Esophagus squamous epithelium (tissue), 5 donors: ENCODE measurements at places on chromosomes 1 and 21.

- DNase-seq: no peak
Observed at GRCh38 chr1:23392125-23392855, 22.7 kb upstream of the ZNF436 start.

DNA sequence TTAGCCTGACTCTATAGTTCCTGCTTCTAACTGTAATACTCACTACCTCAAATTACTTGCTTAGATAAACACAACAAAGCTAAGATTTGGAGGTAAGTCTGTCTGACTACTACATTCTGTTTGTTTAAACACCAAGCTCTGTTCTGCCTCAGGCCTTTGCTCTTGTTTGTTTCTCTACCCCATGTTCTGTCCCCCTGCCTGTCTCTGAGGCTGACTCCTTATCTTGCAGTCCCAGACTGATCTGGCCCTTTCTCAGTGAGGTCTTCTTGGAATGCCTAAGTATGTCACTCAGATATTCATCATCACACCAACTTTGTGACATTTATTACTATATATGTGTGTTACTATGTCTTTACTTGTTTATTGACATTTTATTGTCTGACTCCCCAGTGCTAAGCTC is 425.5 kb downstream of the LMO4 start:
- DNase-seq: no peak

- DNase-seq: no peak
Observed at GRCh38 chr21:34669149-34669879, 520 bp downstream of the CLIC6 start.

DNA sequence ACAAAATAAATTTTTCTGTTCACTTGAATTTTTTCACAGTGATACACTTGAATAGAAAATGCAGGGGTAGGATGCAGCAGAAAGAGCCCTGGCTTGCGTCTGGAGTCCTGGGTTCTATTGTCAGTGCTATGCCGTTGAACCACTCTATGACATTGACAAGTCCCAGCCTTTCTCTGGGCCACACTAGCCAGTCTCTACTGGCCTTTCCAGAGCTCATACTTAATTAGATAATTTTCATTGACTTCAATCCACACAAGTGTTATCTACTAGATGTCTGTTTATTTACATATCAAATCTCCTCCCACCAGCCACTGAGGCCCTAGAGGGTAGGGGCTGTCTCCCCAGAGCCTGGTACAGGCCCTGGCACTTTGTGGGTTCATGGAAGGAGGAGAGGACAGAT is 15.5 kb upstream of the CELA3B start:
- no peak for DNase-seq

GRCh38 chr1:11126569-11126968 is 26.9 kb upstream of the EXOSC10 start:
- DNase-seq: no peak

GRCh38 chr1:48492392-48492791 is 20.4 kb upstream of the SPATA6 start:
- no peak for DNase-seq

- no peak for DNase-seq
Observed at GRCh38 chr1:41784531-41785274, 134.0 kb downstream of the HIVEP3 start.

- DNase-seq: no peak
Observed at GRCh38 chr1:222600281-222600680, 10.5 kb upstream of the TAF1A start.

DNA sequence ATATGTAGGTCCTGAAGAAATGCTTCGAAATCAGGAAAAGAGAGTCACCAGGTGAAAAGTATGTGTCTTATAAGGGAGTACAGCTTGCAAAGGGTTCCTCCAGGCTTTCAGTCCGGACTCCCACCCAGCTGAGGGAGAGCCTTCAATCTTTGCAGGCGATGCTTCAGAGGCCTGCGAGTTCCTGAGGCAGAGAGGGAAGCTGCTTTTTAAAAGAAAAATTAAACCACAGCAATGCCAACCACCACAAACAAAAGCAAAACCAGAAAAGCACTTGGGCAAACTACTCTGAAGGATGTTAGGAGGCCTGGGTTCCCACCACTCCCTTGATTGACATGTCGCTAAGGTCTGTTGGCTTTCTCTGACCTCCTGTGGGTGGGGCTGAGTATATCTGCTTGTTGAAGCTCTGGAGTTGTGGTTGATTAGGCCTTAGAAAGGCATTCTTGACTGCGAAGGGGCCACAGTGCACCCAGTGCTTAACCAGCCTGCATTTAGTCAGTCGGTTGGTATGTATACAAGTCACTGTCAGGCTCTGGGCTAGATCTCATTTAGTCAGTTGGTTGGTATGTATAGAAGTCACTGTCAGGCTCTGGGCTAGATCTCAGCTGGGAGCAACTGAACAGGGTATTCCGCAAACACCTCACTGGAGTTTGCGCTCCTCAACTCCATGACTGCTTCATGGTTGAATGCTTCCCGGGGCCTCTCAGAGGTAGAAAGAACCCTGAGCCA is 1.2 kb downstream of the NIPAL3 start:
- no peak for DNase-seq

GRCh38 chr1:63758791-63759190 is 15.0 kb upstream of the ROR1 start:
- no peak for DNase-seq

DNA sequence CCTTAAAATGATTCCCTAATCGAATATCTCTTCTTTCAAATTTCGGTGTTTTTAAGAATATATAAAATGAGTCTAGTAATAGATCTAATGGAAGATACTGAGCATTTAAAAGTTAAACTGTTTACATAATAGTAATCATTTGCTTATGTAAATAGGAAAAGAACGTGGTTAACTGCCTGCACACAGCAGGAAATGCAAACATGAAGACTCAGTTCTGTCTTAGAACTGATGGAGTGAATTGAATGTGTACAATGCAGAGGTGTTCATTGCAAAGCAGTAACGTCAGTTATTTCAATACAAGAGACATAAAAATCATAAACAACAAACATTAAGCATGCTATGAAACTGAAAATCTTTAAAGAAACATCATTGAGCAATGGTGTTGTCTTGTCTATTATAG is 359.4 kb upstream of the ADAMTS5 start:
- DNase-seq: no peak

GRCh38 chr1:173009597-173009996 is 41.1 kb downstream of the TNFSF18 start:
- no peak for DNase-seq

DNA sequence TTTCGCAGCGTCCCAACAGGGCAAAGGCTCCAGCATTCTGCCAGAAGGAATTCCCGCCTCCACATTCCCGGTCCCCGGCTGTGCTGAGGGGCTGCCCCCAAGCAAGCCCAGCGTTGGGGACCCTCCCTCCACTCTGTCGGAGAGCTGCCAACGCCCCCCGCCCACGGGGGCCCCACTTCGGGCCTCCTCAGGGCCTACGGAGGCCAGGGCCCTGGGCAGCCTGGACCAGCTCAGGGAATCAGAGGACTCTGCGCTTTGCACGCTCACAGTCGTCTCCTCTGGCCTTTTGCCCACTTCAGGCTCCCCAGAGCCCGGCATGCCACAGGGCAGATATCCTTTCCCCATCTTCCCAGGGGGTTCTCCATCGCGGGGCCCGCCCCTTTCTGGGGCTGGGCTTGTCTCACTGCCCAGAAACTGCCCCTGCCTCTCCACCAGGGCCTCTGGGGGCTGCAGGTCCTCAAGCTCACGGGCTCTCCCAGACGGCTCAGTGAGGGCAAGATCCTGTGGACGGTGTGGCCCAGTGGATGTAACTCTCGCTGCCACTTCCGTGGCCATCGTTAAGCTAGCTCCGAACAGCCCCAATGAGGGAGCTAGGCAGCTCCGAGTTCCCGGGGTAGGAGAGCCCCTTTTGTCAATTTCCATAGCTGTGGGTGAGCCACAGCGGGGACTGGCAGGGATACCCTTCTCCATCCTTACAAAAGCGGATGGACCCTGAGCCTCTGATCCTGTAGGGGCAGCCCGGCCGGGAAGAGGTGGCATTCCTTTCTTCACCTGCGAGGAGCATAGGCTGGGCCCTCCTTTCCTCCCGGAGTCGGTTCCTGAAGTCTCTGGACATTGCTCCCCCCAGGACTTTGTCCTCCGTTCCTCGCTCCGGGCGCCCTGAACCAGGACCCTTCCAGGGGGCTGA is 2.8 kb downstream of the ITPKB start:
- no peak for DNase-seq

- DNase-seq: no peak
Observed at GRCh38 chr1:18047122-18047521, 60.5 kb upstream of the IGSF21 start.

GRCh38 chr1:151893176-151893924 is 16.0 kb downstream of the THEM4 start:
- no peak for DNase-seq

GRCh38 chr21:41466024-41466820 is 40.2 kb downstream of the MX1 start:
- no peak for DNase-seq

DNA sequence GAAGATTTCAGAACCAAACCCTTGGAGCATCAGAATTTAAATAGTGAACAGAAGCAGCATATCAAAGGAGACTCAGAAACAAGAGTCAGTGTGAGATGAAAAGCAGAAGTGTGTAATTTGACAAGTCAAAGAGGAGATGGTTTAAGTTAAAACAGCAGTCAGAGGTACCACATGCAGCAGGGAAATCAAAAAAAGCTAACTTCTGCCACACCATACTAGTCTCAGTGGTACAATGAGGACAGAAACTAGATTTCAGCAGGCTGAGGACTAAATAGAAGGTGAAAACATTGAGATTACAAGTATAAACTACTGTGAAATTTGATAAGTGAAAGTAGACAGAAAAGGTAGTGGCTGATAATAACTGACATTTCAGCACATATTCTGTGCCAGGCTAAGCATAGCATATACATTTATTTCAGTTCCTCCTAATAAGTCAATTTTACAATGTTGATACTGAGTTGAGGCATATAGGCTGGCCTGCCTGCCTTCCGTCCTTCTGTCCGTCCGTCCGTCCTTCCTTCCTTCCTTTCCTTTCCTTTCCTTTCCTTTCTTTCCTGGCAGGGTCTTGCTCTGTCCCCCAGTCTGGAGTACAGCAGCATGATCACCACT is 12.6 kb downstream of the SUCO start:
- DNase-seq: no peak

DNA sequence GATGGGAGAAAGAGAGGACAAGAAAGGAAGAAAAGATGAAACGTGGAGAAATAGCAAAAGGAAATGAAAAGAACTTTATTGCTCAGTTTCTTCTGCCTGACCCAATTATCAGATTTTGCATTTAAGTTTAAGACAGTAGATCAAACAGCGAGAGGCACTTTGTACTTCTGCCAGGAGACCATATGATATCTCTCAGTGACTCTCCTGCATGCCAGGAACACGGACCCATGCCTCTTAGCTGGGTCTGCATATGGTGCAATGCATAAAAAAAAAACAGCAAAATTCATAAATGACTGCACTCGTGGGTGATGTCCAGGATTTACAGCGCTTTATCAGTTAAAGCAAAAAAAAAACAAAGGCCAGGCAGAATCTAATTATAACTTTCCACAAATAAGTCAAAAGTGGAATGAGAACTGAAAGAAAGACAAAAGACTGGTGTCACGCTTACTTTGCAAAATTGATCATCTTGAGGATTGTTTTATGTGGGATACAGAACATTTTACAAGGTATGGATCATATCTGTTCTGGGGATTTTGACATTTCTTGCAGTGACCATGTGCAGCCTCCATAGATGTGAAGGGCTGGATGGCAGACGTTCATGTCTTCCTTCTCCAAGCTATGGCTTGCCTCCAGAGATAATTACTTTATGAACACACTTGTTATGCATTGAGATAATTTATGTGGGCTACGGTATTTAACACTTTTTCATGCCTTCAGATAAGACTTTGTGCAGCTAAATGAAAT is 79.5 kb downstream of the RUNX1 start:
- DNase-seq: no peak

DNA sequence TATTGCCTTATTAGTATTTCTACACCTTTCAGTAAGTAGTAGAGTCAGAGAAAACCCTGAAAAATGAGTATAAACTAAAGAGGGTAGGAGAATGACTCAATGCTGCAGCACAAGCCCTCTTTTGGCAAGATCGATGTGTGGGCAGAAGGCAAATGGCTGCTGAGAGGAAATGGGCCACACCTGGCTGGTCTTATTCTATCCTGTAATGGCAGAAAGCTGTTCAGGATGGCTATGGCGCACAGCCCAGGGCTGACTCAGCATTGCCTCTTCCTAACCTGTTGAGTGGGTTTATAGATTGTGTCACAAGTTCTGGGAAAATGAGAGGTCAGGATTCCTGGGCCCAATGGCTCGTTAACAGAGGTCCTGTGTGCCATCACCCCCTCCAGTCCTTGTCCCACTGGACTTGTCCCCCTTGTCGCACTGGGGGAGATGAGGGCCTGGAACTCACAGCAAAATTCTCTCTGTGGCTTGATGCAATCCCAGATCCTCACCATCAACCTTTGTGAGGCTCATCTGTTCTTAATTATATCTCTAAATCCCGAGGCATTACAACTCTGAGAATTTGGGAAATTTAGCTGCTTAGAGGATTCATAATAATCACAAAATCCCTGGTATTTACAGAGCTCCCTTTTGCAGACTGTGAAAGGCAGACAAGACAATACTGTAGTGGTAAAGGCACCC is 13.2 kb downstream of the HMGB4 start:
- no peak for DNase-seq

GRCh38 chr1:229537894-229538293 is 20.6 kb downstream of the ABCB10 start:
- no peak for DNase-seq

DNA sequence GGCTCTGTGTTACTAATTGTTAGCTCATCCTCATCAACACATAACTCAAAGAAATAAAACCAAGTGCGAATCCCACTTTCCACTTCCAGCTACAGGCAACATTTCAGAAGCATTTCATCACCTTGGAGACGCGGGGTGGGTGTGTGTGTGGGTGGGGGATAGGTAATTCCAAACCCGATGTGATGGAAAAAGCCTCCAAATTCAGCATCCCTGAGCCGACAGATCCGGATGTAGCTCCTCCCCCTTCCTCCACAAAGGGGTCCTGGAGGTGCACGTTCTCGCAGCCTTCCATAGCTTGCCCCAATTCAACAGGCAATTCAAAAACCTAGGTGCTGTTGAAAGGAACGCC is 486 bp downstream of the HSPA13 start:
- no peak for DNase-seq

DNA sequence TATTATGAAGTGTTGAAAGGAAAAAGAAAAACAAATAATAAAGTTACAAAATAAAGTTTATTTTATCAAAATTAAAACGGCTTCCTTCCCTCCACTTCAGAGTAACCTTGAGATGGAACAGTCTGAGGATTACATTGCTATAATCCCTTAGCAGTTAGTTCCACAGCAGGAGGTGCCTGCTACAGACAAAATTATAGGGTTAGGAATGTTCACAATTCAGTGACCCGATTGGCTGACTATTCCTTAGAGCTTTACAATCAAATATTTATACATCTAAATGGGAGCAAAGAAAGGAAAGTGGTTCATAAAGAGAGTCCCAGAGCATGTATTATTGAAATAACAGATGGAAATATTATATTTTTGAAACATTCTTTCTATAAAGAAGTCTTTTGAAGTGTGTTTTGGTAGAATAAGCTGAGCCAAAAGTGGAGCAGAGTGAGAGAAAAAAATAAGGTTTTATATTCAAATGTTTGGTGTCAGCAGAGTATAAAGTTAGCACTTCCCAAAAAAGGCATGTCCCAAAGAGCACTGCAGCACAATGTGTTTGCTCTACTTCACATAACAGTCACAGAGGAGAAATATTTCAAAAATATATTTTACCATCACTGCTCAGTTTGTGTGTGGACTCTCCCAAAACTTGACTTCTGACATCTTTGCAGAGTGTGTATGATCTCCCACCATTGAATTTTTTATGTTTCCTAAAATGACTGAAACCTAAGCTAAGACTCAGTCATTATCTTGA is 71.4 kb upstream of the GORAB start:
- DNase-seq: no peak

GRCh38 chr1:221961532-221962292 is 219.8 kb upstream of the DUSP10 start:
- no peak for DNase-seq

GRCh38 chr21:46193829-46194373 is 9.6 kb upstream of the SPATC1L start:
- DNase-seq: no peak
